ENCODE measurements at places on chromosomes 11 and 22.

DNA sequence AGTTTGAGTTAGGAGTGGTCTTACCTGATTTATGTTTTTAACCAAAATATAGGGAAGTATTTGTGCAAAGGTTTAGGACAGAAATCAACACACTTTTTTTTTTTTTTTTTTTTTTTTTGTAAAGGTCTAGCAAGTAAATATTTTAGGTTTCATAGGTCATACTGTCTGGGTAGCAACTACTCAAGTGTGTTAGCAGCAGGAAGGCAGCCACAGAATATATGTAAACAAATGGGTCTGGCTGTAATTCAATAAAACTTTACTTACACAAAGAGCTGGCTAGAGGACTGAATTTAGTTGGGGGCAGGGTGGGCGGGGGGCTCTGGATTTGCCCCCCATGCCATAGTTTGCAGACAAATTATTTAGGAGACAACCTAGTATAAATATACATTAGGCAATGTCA, 510.4 kb downstream of the NELL1 start:
- DNase-seq: no peak

DNA sequence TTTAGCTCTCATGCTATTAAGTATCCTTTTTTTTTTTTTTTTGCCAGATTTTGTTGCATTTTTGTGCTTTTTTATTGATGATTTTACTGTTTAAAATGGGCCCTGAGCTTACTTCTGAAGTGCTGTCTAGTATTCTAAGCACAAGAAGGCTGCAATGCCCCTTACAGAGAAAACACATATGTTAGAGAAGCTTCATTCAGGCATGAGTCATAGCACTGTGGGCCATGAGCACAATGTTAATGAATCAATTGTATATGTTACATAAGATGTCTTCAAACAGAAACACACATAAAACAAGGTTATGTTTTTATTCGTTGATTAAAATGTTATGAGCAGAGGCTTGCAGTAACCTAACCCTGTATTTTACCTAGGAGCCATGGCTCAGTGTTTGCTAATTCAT, 117.8 kb upstream of the C11orf87 start:
- DNase-seq: no peak

GRCh38 chr11:116243991-116244390, 528.8 kb downstream of the BUD13 start:
- no peak for DNase-seq

DNA sequence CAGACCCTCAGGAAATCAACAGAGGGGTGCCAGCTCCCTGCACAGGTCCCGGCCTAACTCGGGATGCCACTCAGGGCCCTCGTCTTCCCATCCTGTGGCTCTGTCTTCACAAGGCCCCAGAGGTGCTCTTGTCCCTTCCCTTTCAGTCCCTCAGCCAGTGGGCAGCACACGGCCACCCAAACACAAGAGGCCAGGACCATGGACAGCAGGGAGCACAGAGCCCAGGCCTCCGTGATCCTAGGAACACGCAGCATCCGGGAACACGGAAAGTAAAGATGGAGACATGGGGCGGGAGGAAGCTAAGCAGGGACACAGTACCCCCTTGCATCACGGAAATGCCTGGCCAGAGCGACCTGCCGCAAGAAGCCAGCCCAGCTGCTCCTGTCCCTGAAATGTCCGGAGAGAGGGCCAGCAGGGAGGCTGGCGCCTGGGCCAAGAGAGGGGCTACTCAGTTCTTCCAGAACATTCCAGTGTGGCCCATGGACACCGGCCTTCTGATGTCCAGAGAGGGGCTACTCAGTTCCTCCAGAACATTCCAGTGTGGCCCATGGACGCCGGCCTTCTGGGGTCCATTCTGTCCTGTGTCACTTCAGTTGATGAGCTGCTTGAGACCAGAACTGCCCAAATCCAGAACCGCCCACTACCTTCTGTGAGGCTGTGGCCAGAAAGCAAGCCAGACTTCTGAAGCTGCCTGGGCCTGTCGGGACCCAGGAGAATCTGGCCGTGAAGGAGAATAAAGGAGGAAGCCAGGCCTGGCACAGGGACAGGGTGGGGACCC, 274.0 kb downstream of the BRD1 start:
- DNase-seq: no peak

DNA sequence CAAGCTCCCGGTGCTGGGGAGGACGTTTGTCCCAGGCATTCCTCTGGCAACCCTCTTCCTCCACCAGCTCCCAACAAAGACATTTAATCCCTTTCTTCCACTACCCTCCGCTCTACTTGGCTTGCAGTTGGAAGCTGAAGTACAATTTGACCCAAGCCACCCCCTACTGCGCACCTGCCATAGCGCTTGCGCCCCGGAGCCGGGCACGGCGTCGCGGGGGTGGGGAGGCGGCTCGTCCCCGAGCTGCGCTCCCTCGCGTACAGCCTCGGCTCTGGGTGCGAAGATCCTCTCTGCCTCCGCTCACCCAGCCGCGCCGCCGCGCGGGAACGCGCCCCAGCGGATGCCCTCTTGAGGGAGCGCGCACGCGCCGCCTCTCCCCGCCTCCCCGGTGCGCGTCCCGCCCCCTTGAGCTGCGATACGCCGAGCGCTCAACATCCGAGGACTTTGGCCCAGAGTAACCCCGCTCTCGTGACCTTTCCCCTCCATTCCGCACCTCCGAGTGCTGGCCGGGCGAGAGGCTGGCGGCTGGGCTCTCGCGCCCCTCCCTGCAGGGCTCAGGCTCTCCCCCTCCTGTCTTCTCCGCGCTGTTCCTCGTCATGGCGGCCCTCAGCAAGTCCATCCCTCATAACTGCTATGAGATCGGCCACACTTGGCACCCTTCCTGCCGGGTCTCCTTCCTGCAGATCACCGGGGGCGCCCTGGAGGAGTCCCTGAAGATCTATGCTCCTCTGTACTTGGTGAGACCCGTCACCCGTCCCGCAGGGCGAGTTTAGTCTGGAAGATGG, at the start of gene TMEM135:
Gene TMEM135 (plus strand): TSS at position 485 of the 785 bp plus-strand sequence. CDS start 112 bp downstream, at position 597.
- DNase-seq: peak; percentile 92

GRCh38 chr11:112288021-112288420, 27.4 kb upstream of the PLET1 start:
- DNase-seq: no peak

- no peak for DNase-seq
Observed at GRCh38 chr11:62554387-62555167, 8.0 kb upstream of the AHNAK start.

DNA sequence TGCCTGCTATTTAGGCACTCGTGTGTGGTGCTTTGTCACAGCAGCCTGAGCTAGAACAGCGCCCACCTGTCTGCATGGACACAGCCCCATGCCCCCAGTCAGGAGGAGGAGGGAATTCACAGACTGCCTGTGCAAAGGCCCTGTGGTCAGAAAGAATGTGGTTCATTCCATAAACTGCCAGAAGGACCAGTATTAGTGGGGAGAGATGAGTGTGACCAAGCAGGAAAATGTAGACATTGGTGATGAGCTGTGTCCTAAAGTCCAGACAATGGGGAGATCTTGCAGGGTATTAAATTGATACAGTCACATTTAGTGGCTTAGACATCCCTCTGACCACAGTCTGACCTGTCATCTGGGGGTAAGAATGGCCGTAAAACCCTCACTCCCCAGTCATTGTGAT, 83.7 kb upstream of the LINC01488 start:
- no peak for DNase-seq

GRCh38 chr11:90323289-90323688, 100.4 kb upstream of the CHORDC1 start:
- no peak for DNase-seq

GRCh38 chr11:102244681-102245409, 72.4 kb upstream of the BIRC3 start:
- no peak for DNase-seq

DNA sequence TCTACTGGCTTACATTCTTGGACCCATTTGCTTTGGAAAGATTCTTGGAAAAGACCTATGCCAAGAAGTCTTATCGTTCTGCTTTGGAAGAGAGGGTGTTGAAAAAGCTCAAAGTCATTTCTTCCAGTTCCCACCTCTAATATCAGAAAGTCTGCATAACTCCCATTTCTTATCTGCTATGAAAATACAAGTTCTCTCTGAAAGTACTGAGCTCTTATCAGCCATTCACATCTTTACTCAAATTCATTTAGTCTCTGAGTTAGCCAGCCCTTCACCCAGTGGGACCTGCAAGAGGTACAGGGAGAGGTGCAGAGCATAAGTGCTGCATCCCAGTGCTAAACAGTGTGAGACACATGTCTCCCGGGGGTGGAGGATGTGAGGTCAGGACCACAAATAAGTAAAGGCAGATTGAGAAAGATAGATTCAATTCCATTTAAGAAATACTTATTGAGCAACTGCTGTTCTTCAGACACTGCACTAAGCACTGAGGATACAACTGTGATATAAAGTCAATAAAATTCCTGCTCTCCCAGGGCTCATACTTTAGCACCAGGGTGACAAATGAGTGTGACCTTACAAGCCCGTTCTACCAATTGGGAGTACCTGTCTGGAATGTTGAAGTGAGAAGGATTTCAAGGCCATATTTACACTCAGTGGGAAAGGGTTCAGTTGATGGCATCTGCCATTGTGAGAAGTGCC, 76.7 kb downstream of the PISD start:
- DNase-seq: peak; percentile 27

DNA sequence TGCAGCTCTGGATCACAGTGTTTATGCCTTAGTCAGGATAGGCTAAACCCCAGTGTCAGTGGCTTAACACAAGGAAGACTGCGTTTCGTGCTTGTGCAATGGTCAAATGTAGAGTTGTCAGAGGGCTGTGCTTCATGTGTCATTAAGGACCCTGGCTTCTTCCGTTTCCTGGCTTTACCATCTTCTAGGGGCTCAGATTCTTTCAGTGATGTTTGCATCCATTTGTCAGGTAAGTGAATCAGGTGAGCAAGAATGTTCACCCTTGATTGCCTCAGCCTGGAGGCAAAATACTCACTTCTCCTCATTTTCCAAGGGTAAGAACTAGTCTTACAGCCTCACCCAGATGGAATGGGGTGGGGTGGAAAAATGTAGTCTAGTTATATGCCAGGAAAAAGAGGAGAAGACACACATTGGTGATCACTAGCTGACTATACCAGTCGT, 20.5 kb upstream of the AMOTL1 start:
- no peak for DNase-seq

DNA sequence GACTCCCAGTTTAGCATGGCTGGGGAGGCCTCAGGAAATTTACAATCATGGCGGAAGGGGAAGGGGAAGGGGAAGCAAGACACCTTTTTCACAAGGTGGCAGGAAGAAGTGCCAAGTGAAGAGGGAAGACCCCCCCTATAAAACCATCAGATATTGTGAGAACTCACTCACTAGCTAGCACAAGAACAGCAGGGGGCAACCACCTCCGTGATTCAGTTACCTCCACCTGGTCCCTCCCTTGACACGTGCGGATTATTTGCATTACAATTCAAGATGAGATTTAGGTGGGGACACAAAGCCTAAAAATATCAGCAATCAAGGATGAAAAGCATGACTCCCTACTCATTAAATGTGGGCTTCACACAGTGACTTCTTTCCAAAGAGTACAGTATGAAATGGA, 155.0 kb upstream of the CCDC90B start:
- DNase-seq: no peak

DNA sequence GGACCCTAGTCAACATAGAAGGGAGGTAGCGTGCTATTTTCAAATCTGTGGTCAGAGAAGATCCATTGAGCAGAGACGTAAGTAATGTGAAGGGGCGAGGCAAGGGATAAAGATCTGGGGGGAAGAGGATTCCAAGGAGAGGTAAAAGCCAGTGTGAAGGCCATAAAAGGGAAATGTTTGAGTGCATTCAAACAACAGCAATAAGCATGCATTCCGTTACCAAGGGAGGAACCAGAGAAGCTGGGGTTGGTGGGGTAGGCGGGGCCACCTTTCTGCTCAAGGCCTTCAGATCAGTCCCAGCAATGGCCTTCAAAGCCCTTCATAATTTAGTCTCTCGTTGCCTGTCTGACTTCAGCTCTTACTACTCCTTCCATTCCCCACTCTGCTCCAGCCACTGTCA, 18.4 kb upstream of the SMPD1 start:
- DNase-seq: no peak

GRCh38 chr11:77309401-77310085, 8.1 kb upstream of the GDPD4 start:
- DNase-seq: no peak

GRCh38 chr22:28703436-28703835, 23.8 kb upstream of the TTC28 start:
- no peak for DNase-seq

GRCh38 chr11:118656563-118657165, 22.8 kb downstream of the TREH start:
- no peak for DNase-seq

Measured in stimulated activated CD4-positive, alpha-beta T cell treated with anti-CD3 and anti-CD28 coated beads, Interleukin-4, amount 100 ng/mL, for 24 hours (primary cell).